ENCODE measurements at places on chromosomes 6 and 20. TPM values are rescaled to one million over a fixed set of nuclear protein-coding genes. Genes with fewer than 3 reads are reported as not detected.

GRCh38 chr20:48326434-48326691, 501.4 kb downstream of the PREX1 start:
- no peak overlapping the region for H3K4me3 ChIP-seq
- DNase-seq: no peak
- no peaks in the 10 kb centered on the region for H3K4me1 ChIP-seq
- H3K27me3 ChIP-seq: no peaks in the 10 kb centered on the region

HSPA1L gene
- total RNA-seq: 1.6 TPM

- no peaks in the 10 kb centered on the region for H3K36me3 ChIP-seq
- H3K4me3 ChIP-seq: no peak overlapping the region
- H3K4me1 ChIP-seq: no peaks in the 10 kb centered on the region
- no peak for DNase-seq
- no peaks in the 10 kb centered on the region for H3K27me3 ChIP-seq
These were observed 6.3 kb downstream of the APCDD1L start for GRCh38 chr20:58508762-58509395.

DNA sequence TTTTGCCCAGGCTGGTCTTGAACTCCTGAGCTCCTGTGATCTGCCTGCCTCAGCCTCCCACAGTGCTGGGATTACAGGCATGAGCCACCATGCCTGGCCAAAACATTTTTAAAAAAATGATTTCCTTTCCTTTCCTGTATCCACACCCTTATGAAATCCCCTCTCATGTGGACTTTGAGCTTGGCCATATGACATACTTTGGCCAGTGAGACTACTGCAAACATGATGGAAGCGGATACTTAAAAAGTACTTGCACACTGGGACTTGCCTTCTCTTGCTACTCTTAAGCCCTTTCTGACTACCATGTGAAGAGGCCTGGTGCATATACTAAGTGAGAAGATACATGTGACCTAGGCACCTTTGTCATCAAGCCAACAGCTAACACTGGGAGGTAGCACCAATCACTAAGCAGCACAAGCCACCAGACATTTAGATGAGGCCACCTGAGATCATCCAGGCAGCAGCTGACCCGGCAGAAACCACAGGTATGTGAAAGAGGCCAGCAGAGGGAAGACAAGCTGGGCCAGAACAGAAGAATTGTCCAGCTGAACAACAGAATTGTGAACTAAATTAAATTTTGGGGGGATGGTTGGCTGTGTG, 78.5 kb upstream of the HDAC2 start:
- H3K27me3 ChIP-seq: no peaks in the 10 kb centered on the region
- no peak overlapping the region for H3K4me3 ChIP-seq
- no peaks in the 10 kb centered on the region for H3K4me1 ChIP-seq
- H3K27ac ChIP-seq: no peak overlapping the region

DNA sequence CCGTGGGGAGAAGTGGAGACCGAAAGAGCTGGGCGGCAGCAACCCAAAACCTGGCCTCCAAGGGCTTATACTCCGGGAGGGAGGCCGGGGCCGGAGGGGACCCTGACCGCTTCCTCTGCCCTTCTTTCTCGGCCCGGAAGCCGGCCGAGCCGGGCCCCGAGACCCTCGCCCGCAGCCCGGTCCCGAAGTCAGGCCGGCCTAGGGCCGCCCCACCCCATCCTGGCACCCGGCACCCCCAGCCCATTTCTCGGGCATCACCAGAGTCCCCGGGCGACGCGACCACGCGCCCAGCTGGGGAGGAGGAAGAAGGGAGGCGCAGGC, 572 bp upstream of the ZDHHC14 start:
- H3K36me3 ChIP-seq: no peaks in the 10 kb centered on the region
- H3K27me3 ChIP-seq: peaks cover 4% of the 10 kb centered on the region
- peak overlapping the region; percentile 50 for H3K27ac ChIP-seq
- no peaks in the 10 kb centered on the region for H3K4me1 ChIP-seq

DNA sequence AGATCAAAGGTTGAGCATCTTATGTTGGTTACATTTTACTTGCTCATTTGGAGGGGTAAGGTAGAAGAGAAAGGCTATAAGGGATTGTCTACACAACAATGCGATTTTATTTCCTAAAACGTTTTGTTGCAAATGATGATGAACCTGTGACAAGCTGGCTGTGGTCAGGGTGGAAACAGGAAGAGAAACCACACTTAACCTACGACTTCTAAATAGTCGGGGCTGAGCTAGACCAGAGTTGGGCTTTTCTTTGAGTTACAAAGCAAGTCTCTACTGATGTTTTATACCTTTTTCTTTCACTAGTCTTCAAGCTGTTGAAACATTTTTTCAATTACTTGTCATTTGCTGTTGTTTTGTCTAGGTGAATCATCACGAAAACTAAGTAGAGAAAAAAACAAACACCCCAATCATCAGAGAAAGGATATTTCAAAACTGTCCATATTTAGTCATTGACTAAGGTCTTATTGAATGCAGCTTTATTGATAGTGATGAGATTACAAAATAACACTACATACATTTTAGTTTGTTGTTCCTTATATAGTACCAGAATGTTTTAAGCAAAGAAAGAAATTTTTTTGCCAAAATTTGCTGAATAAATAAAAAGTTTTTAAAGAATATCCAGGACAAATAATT, 18.0 kb downstream of the KLHL31 start:
- H3K4me1 ChIP-seq: peaks cover 8% of the 10 kb centered on the region
- H3K27ac ChIP-seq: no peak overlapping the region
- H3K36me3 ChIP-seq: no peaks in the 10 kb centered on the region
- H3K27me3 ChIP-seq: peaks cover 8% of the 10 kb centered on the region
- H3K4me3 ChIP-seq: no peak overlapping the region
